ENCODE measurements at places on chromosomes 11 and 22.

- DNase-seq, result no peak
Observed at GRCh38 chr11:31943056-31943780, 132.1 kb upstream of the PAX6 start.

- DNase-seq, result no peak
Observed at GRCh38 chr22:20237480-20238440, 30.4 kb downstream of the RTN4R start.

- no peak for DNase-seq
Observed at GRCh38 chr11:40168414-40168813, 1291.0 kb downstream of the LRRC4C start.

DNA sequence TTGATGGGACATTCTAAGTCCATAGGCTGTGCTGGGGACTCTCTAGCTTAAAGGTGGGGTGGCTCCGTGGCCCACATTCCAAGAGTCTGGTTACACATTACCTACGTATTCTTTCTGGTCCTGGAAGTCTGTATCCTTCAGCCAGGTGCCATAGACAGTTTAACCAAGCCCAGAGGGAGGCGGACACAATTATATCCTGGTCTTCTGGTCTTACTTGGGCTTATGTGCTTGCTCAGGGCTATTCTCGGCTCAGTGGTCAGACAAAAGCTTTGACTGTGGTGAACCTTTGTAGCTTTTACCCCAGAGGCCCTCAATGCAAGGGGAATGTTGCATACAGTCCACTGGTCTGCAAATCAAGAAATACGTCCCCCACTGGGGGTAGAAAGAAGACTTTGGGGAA is 3.4 kb upstream of the INCENP start:
- no peak for DNase-seq

DNA sequence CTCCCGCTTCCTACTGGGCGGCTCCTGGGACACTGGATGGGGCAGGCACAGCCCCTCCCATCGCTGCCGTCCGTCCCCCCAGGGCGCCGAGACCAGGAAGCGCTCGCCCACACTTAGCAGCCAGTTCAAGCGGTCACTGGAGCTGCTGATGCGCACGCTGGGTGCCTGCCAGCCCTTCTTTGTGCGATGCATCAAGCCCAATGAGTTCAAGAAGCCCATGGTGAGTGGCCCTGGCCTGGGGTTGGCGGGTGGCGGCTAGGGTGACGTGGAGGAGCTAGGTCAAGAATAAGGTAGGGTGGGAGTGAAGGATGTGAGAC is 44.6 kb downstream of the MYO7A start:
- DNase-seq, result no peak

DNA sequence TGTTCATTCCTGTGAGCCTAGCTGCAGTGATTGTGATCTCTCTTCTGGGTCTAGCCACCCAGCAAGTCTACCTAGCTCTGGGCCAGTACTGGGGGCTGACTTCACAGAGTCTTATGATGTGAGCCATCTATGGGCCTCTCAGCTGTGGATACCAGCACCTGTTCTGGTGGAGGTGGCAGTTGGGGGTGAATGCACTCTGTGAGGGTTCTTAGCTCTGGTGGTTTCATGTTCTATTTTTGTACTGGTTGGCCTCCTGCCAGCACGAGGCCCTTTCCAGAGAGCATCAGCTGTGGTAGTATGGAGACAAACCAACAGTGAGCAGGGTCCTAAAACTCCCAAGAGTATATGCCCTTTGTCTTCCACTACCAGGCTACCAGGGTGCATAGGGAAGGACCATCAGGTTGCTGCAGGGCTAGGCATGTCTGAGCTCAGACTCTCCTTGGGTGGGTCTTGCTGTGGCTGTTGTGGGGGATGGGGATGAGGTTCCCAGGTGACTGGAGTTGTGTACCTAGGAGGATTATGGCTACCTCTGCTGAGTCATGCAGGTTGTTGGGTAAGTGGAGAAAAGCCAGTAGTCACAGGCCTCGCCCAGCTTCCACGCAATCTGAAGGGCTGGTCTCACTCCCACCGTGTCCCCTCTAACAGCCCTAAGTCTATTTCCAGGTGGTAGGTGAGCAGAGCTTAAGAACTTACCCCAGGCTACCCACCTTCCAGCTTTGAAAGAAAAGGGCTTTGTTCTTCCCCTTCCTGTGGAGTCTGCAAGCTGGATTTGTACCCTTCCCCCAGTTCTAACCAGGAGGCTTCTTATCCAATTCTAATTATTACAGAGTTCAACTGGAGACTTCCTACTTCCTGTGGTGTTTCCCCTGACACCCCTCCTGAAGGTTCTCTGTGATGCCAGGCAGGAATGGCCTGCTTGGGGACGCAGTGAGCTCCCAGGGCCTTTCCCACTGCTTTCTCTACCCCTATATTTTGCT is 250.7 kb downstream of the LUZP2 start:
- no peak for DNase-seq

GRCh38 chr11:28715726-28716125 is 607.5 kb downstream of the METTL15 start:
- no peak for DNase-seq

- DNase-seq, result peak; percentile 25
Observed at GRCh38 chr11:111586388-111586831, 15.8 kb upstream of the SIK2 start.

- no peak for DNase-seq
Observed at GRCh38 chr11:131816051-131816450, 445.6 kb downstream of the NTM start.

DNA sequence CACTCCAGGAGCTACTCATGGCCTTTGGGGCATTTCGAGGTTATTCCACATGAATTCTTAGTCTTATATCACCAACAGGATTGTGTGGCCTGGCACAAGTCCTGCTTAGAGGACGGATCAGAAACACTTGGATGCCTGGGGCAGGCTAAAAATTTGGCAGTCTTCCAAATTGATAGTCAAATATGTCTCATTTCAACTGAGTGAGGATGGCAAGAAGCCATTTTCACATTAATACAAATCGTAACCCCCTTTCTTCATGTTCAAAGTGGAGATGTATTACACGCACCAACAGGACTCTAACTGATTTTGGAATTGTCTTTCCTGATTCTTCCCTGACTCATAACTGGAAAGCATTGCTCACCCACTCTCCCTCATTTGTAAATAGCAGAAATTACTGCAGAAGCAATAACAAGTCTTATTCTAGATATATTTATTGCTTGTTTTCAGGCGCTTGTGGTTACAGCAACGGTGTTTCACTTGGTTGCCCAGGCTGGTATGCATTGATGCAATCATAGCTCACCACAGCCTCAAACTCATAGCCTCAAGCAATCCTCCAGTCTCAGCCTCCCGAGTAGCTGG is 10.3 kb upstream of the CCDC86 start:
- no peak for DNase-seq

- no peak for DNase-seq
Observed at GRCh38 chr11:83132191-83132590, 24.7 kb upstream of the PCF11 start.

DNA sequence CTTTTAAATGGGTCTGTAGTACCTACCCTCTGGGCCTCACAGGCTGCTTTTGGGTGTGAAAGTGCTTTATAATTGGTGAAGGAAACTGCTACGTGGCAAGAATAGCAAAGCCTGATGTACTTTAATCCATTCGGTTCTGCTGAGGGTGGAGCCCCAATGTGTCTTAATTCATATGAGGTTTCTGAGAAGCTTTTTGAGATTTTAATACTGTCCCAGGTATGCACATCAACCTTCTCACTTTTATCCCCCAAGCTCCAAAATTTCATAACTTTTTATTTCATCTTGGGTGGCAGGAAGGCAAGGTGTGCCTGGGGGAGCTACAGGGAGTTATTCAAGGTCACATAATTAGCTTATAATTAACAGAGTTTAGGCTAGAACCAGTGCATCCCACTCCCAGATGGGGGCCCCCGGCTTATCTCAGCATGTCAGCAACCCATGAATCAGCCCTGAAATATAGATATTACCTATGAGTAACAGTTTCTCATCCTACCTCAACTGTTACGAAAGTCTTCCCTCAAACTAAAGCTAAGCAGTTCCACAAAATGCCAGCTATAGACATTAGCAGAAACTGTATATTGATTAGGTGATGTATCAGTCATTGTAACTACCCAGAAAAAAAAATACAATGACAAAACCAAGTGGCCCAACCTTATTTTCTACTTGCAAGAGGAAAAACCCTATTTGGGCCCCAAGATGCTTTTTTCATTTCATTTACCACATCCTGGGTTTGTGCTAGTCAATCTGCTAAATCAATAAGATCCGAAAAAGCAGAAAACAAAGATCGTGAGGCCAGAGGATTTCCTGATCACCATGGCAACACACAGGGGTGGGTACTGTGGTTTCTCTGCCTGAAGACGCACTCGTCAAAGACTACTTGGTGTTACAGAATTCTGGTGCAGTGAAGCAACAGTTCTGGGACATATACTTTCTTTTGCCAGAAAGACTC is 26.7 kb downstream of the CD44 start:
- peak; percentile 71 for DNase-seq

- DNase-seq, result no peak
Observed at GRCh38 chr11:12137938-12138731, 27.7 kb downstream of the MICAL2 start.

- no peak for DNase-seq
Observed at GRCh38 chr11:95450547-95451123, 219.6 kb upstream of the SESN3 start.

DNA sequence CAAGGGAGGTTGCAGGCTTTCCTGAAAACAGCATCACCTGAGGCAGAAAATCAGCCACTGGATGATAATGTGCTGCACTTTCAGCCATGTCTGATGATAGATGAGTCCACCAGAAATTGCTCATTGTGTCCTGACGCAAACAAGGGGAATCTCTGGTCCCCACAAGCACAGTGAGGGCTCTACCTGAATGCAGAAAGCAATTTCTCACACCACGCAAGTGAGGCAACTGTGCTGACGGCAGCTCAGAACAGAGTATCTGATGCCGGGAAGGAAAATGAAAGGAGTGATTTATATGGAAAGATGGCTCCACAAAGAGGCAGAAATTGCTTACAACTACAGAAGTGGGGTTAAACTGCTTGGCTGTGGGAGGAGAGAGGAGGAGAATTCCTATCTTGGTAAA is 867.1 kb downstream of the OPCML start:
- no peak for DNase-seq

GRCh38 chr22:37439347-37439746 is 12.1 kb upstream of the ELFN2 start:
- no peak for DNase-seq

DNA sequence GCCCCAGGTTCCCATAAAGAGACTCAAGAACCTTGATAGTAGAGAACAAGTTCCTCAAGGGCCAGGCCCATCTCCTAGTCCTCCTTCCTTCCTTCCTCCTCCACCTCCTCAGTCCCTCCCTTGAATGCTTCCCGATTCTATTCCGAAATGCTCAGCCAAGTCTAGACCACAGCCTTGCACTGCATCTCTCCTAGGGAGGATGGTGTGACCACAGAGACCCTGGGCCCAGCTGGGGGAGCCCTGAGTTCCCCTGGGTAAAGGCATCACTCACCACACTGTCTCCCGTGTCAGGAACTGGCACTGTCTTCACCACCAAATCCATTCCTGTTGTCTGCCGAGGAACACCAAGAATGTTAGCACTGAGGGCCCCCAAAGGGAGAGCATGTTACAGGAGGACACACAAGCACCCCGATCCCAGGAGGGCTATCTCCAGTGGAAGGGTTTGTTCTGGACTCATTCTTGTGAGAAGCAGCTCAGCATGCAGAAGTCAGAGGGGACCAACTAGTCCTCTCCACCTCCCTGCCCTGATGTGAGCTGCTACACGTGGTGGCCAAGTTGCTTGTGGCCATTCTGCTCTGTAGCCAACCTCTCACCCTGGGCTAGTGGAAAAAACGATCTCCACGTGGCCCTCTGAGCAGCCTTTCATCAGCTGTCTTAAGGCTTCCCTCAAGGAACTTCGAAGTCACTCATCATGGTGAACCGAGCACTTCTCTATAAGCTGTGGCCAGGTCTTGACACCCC is 8.7 kb downstream of the IFT27 start:
- DNase-seq, result no peak

DNA sequence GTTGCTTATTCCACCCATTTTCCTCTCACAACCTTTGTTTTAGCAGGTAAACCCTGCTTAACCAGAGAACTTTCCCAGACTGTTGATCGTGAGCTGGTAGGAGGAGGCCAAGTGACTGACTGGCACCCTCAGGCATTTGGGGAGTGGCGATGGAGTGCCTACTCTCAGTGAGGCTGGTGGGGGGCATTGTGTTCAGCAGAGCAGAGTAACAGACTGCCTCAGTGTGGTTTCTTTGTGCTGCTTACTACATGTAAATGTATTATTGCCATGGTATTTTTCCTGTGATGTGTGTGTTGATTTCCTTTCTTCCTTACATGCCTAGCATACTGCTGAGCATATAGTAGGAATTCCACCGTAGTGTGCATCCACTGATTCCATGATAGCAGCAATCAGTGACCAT is 2.6 kb downstream of the MARK2 start:
- DNase-seq, result no peak

GRCh38 chr11:57196596-57196995 is 14.8 kb downstream of the LRRC55 start:
- no peak for DNase-seq

DNA sequence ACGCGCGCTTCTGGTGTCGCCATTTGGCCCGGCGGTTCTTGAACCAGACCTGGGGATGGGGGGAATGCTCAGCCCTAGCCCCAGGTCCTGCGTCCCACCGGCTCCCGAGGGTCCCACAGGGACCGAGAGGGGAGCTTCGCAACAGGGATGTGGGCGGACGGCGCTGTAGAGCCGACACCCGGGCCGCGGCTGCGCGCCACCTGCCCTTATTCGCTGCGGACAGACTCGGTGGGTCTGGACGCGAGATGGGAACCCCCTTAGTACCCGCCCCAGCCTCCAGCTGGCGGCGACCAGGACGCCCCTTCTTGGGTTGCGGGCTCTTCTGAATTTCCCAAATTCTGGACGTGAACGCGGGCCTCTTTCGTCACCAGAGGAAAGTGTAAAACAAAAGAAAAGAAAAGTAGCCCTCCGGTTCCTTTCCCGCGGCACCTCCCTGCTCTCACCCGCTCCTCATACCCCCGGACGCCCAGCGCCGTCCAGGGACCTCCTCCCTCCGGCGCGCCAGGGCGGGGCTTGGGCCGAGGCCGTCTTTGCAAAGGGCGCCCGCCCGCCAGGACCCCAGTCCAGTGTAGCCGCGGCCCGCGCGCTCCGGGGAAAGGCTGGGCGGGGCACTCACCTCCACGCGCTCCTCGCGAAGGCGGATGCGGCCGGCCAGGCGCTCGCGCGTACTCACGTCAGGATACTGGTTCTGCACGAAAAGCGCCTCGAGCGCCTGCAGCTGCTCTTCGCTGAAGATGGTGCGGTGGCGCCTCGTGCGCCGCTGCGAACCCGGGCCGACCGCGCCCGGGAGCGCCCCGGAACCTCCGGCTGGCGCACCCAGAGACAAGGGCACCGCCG is 827 bp downstream of the GSC2 start:
- no peak for DNase-seq

DNA sequence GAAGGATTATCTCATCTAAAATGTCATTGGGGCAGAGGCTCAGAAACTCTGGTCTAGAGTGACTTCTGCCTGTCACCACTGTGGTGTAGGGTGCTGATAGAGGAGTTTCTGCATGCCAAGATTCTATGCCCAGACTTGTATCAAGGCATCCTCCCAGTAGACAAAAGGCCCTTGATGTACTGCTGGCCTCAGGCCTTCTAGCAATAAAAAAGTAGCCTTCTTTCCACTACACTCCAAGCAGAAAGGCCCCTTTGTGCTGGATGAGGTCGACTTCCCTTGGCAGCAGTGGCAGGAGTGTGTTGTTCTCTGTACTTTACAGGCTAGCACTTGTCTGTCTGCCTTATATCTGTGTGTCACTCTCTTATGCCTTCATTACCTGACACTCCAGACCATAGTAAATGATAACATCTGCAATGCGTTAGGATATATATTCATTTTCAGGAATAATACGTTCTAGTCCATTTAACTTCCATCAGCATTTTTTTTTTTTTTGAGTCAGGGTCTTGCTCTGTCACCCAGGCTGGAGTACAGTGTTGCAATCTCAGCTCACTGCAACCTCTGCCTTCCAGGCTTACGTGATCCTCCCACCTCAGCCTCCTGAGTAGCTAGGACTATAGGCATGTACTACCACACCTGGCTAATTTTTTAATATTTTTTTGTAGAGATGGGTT is 49.5 kb upstream of the RRM1 start:
- no peak for DNase-seq
